Dermis lymphatic vessel endothelial cell (primary cell): ENCODE measurements at places on chromosomes 16 and 17. TPM values are rescaled to one million over a fixed set of nuclear protein-coding genes. Genes with fewer than 3 reads are reported as not detected.

CCDC40 gene
- 2.0 and 2.3 TPM in 2 replicates for total RNA-seq

CTF1 gene
- 0.09 and 0.33 TPM in 2 replicates for total RNA-seq

DHRS7C gene
- not detected in 2 replicates for total RNA-seq

TVP23A gene
- total RNA-seq: not detected in 2 replicates
